Common myeloid progenitor, CD34-positive (primary cell): ENCODE measurements at places on chromosomes 5 and 9.

DNA sequence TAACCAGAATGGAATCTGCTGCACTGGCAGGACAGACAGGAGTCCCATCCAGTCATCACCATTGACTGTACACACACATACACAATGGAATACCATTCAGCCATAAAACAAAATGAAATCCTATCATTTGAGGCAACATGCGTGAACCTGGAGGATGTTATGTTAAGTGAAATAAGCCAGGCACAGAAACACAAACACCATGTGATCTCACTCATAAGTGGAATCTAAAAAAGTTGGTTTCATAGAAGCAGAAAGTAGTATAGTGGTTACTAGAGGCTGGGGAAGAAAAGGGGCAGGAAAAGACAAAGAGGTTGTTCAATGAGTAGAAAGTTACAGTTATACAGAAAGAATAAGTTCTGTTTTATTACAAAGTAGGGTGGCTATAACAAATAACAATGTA, 884.0 kb upstream of the ACO1 start:
- no peak for DNase-seq

- no peak for DNase-seq
Observed at GRCh38 chr5:125326150-125326510, 579.7 kb upstream of the ZNF608 start.

DNA sequence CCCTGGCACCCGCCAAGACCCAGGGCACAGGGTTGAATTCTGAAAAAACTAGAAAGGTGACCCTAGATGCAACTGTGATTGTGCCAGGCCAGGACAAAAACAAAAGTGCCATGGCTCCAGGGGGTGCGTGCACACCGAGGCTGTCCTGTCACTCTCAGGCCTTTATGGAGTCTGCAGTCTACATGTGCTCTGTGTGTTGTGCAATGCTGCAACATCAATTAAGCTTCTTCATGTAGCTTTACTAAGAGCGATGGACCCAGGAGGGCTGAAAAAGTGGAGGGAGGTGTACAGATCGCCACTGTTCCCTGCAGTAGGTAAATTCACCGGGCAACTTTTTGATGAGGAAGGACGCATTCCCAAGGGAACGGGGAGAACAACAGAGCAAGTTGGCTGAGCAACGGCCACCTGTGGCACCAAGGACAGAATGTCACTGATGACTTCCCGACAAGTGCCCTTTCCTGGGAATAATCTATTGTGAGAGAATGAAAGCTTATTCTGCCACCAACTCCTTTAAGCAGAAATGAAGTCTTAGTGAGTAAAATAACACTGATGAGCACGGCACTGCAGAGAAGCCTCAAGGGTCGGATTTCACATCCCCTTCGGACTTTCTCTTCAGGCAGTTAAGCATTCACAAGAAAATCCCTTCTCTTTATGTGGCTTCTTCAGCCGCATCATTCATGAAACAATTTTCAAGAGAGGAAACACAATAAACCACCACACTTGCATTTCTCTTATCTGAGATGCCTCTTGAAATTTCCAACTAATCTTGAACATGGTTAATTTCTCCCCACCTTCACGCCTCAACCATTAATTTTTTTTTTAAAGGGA, 149.6 kb downstream of the DROSHA start:
- DNase-seq, result no peak

GRCh38 chr5:178207917-178208280, 3.6 kb downstream of the HNRNPAB start:
- DNase-seq, result no peak

- peak; percentile 16 for DNase-seq
Observed at GRCh38 chr9:113484258-113484730, 20.8 kb downstream of the RGS3 start.
